ENCODE measurements at places on chromosomes 13 and 19.

GRCh38 chr13:100392709-100393630 lies 195.6 kb downstream of the GGACT start:
- DNase-seq, result peak; percentile 20

GRCh38 chr19:50432221-50433028 lies at the start of gene MYBPC2:
Gene MYBPC2, plus strand, starts transcription at chr19:50432892. Its CDS starts 62 bp downstream, at chr19:50432954.
- DNase-seq, result no peak

- DNase-seq, result no peak
Observed at GRCh38 chr13:33110713-33111413, 94.6 kb downstream of the KL start.

- DNase-seq, result no peak
Observed at GRCh38 chr13:31965361-31966066, 66.1 kb upstream of the FRY start.

DNA sequence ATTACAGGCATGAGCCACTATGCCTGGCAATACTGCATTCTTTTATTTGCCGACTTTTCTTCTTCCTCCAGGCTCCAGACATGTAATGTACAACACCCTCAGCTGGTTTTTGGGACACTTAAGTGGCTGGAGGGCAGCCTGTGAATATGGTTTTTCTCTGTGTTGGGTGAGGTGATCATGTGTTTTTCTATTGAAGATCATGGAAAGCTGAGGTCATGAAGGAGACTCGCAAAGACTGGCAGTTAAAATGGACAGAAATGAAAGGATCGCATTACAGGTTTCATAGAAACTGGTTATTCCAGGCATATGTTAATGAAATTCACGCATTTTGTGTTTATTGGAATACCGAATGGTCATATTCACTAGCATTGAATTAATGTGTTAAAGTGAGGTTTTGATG lies 85.2 kb upstream of the RNF113B start:
- no peak for DNase-seq

GRCh38 chr13:50152224-50152623 lies 137.0 kb downstream of the KCNRG start:
- DNase-seq, result no peak

DNA sequence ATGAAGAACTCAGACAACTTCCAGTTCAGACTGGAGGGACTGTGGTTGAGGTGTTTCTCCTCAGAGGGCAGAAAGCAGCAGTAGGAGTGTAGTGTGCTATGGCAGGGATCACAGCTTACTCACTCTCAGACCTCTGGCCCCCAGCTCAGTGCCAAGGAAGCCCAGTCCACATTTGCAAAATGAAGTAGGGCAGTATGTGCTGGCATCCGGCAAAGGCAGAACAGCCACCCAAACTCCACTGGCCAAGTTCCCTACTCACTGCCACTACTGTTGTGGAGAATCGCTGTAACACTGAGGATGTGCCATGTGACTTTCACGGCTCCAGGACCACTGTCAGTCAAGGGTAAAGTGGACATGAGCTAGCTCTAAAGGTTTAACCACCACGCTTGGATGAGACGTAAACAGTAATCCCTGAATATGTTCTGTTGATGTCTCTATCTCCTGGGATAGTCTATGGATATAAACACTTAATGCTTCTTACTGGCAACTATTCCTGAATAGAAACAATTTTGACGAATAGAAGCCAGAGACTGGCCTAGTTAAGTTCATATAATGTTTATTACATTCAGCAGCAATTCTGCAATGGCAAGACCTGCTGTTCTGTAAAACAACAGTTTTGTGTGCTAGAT lies 67.0 kb upstream of the SLC15A1 start:
- no peak for DNase-seq

GRCh38 chr13:24734950-24735349 lies 29.0 kb upstream of the RNF17 start:
- DNase-seq, result no peak

GRCh38 chr13:29538652-29539040 lies 56.8 kb downstream of the SLC7A1 start:
- DNase-seq, result no peak

DNA sequence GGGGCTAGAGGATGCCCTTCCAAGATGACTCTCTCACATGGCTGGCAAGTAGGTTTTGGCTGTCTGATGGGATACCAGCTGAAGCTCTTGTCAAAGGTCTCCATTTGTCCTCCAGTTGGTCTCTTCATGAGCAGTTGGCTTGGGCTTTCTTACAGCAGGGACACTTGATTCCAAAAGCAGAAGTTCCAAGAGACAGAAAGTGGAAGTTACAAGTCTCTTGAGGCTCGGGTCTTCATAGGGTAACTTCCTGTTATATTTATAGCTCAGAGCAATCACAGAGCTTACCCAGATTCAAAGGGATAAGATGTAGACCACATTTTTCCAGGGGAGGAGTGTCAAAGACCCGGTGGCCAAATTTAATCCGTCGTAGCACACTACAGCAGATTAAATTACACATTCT lies 440.0 kb downstream of the RFC3 start:
- DNase-seq, result no peak

GRCh38 chr13:103931885-103932284 lies 865.7 kb upstream of the SLC10A2 start:
- DNase-seq, result no peak

- no peak for DNase-seq
Observed at GRCh38 chr13:103218253-103218652, 152.0 kb upstream of the SLC10A2 start.

- no peak for DNase-seq
Observed at GRCh38 chr19:22622901-22623840, 11.0 kb upstream of the ZNF492 start.

DNA sequence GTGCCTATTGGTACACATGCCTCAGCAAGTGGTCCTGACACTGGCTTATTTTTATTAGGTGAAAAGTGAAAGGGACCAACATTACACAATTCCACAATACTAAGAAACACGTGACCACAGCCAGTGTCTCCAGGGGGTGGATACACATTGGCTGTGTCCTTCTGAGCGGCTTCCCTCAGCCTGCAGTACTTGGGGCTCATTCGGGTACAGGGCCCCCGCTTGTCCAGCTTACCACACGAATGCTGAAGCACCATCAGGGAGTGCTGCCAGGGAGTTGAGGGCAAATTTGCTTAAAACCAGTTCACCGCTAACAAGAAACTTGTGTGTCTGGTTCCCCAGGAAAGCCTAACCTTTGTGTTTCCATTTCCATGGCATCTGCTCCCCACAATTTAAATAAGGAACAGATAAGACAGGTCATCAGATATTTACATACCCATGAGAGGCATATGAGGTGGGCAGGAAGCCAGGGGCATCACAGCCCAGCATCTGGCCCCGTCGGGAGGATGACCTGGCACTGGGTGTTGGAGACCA lies 23.3 kb downstream of the PBX4 start:
- DNase-seq, result no peak

DNA sequence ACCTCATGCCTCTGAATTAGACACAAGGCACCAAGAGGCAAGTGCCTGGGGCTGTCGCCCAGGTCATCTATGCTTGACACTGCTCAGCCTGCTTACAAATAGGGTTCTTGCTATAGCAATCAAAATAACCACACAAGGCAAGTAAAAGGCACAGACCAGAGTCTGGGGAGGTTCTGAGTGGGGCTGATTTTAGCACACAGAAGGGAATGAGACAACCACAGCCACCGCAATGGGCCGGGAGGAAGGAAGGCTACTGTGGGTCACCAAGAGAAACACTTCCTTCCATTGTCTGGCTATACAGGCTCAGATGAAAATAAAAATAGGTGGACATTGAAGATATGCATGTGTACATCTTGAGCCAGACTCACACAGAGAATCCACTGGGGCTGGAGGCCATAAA lies 159.1 kb downstream of the DLEU7 start:
- DNase-seq, result no peak

DNA sequence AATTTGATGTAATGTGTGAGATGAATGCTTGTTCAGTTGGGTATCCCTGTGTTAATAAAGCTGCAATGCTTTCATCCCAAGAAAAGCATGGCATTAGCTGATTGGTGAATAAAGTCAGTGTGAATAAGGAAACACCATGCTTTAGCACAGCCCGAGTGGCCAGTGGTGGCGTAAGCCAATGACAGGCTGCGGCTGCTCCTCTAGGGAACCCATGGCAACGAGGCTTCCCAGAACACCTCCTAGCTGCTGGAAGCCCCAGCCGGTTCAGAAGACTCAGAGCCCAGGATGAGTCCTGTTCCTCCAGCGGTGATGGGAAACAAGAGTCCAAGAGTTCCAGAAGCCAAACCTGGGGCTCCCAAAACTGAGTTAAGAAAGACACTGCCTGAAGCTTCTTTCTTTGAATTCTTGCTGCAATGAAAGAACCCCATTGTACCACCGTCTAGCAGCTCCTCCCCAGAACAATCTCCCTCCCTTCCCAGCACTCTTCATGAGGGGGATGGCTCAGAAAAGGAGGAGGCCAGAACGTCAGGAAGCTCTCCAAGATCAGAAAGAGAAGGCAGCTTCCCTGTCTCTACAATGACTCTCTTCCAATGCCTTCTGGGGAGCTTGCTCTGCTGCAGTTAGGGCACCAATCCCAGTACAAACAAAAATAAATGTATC lies 58.2 kb downstream of the TSHZ3 start:
- DNase-seq, result no peak

DNA sequence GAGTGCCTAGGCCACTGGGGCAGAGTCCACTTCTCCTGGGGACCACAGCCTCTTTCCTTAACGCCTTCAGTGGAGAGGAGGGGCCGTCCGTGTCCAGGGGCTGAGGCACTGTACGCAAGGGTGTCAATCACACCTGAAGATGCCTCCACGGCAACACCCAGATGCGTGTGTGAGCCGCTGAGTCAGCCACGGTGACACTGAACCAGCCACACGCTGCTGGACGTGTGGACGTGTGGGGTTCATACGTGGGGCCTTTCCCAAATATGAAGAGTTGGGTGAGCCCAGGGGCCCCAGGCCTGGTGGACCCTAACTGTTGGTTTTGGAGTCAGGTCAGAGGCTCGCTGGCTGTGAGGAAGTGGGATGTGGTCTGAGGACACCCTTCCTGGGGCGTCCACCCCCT lies 51.6 kb downstream of the TMEM255B start:
- no peak for DNase-seq

DNA sequence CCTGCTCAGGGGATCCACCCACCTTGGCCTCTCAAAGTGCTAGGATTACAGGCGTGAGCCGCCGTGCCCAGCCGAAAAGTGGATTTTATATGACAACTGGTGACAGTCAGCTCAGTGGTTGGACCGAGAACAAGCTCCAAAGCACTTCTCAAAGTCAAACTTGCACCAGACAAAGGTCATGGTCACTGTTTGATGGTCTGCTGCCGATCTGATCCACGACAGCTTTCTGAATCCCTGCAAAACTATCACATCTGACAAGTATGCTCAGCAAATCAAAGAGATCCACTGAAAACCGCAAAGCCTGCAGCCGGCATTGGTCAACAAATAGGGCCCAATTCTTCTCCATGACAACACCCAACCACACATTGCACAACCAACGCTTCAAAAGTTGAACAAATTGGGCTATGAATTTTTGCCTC lies 21.6 kb upstream of the NAA16 start:
- DNase-seq, result no peak

DNA sequence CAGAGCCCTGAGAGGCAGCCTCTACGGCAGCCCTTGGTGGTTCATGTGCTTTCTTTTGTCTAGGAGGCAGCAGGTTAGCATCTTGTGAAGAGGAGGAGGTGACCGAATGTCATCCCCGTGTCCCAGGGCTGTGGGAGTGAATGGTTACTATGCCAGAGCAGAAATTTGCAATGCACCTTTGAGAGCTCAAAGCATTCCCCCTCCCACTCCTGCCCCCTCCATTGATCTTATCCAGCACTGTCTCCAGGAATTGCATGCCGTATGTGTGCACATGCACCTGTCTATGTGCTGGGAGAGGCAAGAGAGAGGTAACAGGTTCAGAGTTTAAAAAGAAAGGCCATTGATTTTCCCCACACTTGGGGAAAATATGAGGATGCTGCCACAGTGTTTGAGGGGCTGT lies 10.2 kb downstream of the RASL11A start:
- DNase-seq, result no peak

- DNase-seq, result no peak
Observed at GRCh38 chr13:27605099-27605498, 15.2 kb downstream of the LNX2 start.

DNA sequence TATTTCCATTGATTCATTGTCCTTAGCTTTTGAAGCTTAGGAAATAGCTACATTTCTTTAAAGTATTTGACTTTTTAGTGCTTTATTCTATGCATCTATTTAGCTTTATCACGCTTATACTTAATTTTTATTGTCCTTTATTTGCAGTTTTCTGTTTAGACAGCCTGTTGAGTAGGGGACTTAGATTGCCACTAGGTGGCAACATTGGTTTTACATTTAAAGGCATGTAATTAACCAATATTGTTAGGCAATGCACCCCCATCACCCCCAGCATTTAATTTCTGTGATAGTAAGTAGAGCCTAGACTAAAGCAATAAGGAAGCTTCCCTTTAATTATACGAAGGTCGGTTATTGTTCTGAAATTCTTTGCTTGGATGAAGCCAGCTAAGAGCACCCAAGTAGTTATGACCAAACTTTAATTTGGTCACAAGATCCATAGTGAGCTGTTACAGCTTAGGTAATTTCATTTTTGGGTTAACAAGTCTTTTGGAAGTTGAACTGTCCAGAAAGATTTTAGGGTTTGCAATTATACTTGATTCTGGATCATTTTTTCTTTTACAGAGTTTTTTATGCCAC lies 36.5 kb downstream of the B3GLCT start:
- no peak for DNase-seq

GRCh38 chr13:105846923-105847322 lies 688.5 kb downstream of the EFNB2 start:
- DNase-seq, result no peak

DNA sequence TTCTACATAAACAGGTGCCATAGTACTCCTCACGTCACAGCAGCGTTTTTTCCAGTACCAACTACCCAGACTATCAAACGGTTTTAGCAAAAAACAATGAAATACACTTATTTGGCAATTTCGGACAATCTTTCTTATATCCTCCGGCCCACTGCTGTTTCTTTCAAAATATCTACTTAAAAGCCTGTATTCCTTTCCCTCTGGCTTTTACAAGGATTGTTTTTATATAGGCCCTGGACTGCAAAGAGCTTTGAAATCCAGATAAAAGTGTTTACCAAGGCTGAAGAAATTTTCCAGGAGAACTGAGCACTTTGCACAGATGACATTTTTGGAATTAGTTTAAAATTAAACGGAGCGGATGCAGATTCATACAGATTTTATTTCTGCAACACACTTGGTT lies 255.9 kb upstream of the STARD13 start:
- DNase-seq, result no peak

- no peak for DNase-seq
Observed at GRCh38 chr13:42056146-42056545, 7.7 kb downstream of the DGKH start.

- no peak for DNase-seq
Observed at GRCh38 chr13:104993708-104994107, 1541.8 kb downstream of the EFNB2 start.

GRCh38 chr13:33227927-33228647 lies 57.5 kb downstream of the STARD13 start:
- DNase-seq, result no peak

DNA sequence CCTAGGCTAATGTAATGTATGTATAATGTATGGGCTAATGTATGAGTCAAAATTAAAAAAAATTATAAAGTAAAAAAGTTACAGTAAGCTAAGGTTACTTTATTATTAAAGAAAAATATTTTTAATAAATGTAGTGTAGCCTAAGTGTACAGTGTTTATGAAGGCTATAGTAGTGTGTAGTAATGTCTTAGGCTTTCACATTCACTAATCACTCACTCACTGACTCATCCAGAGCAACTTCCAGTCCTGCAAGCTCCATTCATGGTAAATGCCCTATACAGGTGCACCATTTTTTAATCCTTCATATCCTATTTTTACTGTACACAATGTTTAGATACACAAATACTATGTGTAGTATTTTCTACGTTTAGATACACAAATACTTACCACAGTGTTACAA lies 1.8 kb upstream of the TMEM272 start:
- DNase-seq, result no peak

Measured in stimulated activated CD8-positive, alpha-beta memory T cell treated with anti-CD3 and anti-CD28 coated beads, Interleukin-4, amount 100 ng/mL, for 1 hour (primary cell).